ENCODE measurements at places on chromosomes 1 and 21.

GRCh38 chr1:111211921-111212320, 11.5 kb upstream of the DENND2D start:
- DNase-seq = no peak

GRCh38 chr21:22575165-22575584, 1577.0 kb downstream of the NCAM2 start:
- no peak for DNase-seq

DNA sequence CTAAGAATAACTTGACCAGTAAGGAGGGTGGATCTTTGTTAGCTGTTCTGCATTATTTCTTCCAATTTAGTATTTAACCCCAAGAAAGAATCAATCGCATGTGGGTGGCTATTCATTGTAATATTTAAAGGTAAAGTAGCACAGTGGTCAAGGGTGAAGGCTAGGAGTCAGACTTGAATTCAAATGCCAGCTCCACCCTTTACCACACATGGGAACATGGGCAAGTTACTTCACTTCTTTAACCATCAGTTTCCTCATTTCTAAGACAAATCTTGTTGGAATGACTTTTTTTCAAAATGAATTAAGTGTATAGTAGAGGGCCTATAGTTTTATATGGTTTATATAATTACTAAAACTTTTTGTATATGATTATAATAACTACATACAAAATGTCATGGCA, 71.3 kb upstream of the S1PR1 start:
- no peak for DNase-seq

DNA sequence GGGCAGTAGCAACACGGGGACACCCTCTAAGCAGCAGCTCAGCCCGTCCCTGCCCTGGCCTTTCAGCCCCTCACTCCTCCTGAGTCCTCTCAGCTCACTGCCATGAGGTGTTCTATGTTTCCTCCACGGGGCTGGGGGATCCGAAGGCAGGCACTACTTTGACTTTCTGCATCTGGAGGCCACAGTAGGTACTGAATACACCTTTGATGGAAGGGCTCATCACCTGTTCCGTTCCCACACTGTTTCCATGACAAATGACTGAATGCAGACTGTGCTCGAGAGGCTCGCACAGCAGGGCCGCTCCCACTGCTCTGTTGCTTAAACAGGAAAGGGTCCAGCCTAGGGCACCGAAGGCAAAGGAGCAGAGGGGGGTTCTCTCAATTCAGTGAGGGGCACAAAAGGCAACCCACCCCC, 77.6 kb upstream of the DNAH14 start:
- DNase-seq = no peak

- DNase-seq = no peak
Observed at GRCh38 chr1:174913225-174913903, 86.4 kb upstream of the CACYBP start.

GRCh38 chr1:61250933-61251332, 168.6 kb downstream of the NFIA start:
- no peak for DNase-seq

DNA sequence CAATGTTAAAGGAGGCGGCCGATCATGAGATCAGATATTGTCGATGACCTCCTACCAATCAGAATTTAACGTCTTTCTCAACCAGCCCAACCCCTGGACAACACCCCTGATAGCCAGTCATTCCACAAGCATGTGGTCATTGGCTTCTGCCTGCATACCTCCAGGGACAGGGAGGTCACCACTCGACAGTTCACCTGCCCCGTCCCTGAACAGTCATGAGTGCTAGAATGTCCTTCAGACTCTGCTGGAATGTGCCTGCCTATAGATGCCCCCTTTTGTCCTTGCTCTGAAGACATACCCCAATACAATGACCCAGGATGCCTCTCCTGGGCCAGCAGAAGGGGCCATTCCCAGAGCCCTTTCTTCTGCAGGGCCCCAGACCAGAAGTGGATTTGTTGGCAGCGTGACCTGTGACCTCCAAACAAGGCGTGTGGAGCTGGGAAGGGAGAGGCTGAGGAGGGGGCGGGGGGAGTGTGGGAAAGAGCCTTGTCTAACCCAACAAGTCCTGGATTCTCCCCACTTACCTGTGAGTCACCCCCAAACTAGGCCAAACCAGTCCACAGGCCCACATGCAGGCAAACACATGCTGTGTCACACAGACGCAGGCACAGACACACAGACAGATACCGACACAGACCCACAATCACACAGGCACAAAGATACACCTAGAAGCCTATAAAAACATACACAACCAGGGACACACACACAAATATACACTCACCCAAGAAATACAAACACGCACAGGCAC, 2.2 kb downstream of the CRYBG2 start:
- no peak for DNase-seq

GRCh38 chr21:26776310-26777021, 68.7 kb downstream of the ADAMTS1 start:
- DNase-seq = peak; percentile 80

DNA sequence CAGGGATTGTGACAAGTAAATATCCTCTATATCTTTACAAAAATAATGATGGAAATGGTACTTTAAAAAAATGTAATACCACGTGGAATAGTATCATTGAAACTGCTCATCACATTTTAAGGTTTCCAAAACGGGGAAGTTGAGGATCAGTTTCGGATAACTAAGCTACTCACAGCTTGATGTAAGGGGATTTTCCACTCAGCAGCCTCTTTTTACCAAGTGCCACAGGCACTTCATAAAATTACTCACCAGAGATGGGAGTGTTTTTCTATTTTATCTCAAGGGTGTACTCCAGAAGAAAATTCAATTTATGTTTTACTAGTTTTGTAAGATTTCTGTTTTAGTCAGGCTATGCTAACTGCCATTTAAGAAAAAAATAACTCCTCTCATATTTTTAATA, 91.7 kb downstream of the TPR start:
- DNase-seq = no peak

DNA sequence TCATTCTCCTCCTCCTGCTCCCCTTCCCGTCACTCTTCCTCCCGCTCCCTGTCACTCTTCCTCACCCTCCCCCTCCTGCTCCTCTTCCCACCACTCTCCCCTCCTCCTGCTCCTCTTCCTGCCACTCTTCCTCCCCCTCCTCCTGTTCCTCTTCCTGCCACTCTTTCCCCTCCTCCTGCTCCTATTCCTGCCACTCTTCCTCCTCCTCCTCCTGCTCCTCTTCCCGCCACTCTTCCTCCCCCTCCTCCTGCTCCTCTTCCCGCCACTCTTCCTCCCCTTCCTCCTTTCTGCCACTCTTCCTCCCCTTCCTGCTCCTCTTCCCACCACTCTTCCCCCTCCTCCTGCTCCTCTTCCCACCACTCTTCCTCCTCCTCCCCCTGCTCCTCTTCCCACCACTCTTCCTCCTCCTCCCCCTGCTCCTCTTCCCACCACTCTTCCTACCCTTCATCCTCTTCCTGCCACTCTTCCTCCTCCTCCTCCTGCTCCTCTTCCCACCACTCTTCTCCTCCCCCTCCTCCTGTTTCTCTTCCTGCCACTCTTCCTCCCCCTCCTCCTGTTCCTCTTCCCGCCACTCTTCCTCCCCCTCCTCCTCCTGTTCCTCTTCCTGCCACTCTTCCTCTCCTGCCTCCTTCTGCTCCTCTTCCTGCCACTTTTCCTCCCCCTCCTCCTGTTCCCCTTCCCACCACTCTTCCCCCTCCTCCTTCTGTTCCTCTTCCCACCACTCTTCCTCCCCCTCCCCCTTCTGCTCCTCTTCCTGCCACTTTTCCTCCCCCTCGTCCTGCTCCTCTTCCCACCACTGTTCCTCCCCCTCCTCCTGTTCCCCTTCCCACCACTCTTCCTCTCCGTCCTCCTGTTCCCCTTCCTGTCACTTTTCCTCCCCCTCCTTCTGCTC, 28.7 kb upstream of the ARTN start:
- no peak for DNase-seq

- DNase-seq = peak; percentile 49
Observed at GRCh38 chr1:227934476-227935313, 13.0 kb downstream of the WNT9A start.

GRCh38 chr1:21184276-21184675, 7.6 kb upstream of the EIF4G3 start:
- DNase-seq = no peak

DNA sequence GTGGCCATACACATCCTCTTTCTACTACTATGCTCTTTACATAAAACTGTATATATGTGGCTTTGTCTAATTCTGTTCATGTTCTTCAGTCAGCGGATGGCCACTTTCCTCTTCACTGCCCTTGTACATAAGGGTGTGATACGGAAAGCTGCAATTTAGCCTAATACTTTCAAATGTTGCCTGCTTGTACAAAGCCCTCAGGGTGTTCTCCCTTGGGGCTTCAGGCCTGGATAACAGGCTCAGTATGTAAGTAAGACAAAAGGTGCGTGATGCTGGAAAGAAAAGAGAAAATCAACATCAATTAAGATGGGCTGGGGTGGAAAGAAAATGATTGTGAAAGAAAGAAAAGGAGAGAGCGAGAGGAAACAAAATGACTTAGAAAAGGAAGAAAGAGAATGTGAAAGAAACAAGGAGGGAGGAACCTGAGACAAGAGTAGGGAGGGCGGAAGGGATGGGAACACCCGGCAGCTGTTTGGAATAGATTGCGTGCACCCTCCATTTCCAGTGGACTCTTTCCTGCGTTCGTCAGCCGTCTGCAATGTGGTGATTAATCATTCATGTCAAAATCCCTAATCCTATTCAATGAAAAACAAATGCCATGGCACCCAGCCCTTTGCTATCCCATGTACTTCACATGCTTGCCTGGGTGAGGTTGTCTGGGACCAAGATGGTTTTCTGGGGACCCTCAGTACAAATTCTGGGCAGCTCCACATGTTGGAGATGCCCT, 553.6 kb downstream of the NUF2 start:
- peak; percentile 71 for DNase-seq

DNA sequence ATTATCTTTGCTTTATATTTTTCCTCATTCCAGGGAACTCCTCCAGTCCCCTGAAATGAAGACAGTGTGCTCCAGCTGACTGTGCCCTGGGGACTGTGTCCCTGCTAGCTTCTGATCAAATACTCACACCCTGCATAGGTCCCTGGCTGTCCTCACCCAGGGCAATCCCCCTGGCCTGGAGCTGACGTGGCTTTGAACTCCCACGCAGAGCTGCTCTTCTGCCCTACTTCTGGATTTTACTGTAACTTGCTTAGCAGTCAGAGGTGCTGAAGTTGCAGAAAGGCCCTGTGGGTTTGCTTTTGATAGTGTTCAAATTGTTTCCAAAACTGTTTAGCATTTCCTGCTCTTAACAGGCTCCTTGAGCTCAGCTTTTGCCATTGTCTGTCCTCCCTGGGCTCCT, 186.5 kb downstream of the FASLG start:
- DNase-seq = peak; percentile 65

DNA sequence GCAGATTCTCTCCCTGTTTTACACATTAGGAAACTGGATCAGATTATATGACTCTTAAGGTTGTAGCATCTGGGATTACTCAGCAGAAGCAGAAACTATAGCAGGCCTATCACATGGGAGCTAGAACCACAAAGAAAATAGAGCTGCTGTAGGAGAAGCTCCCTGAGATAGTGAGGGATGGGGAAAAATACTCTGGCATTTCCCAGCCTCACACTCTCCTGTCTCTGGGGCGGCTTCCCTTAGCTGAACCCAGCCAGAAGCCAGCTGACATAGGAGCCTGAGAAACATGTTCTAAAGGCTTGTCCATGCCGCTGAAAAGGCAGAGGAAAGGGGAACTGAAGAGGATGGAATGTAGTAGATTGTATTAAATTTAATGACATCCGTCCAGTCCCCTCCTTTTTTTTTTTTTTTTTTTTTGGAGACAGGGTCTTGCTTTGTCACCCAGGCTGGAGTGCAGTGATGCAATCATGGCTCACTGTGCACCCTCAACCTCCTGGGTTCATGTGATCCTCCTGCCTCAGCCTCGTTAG, 76.8 kb upstream of the DNAJC6 start:
- no peak for DNase-seq

GRCh38 chr1:20403423-20404145, 82.4 kb downstream of the CAMK2N1 start:
- no peak for DNase-seq

DNA sequence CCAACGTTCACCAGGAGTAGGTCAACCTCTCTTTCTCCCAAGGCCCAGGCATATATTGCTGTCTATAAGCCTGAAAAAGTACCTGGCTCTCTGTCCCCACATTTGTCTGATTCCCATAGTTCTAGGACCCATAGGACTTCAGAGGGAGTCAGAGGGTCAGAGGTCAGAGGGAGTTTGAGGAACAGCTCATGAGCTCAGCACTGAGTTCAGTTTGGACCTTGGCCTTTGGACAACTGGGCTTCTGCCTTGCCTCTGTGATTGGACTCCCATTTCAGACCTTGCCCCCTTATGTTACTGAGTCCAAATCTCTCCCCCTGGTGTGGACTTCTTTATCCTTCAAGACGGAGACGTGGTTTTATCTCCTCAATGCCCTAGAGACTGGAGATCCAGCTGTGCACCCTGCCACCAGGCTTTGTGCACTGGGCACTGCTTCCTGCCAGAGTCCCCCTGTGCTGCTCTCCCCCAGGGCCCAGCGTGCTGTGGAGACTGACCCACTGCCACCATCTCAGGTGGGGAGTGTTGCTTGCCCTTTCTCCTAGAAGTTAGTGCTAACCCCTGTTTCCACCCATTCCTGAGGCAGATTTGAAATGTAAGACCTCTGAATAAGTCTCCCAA, 3.2 kb downstream of the CTSE start:
- DNase-seq = no peak

DNA sequence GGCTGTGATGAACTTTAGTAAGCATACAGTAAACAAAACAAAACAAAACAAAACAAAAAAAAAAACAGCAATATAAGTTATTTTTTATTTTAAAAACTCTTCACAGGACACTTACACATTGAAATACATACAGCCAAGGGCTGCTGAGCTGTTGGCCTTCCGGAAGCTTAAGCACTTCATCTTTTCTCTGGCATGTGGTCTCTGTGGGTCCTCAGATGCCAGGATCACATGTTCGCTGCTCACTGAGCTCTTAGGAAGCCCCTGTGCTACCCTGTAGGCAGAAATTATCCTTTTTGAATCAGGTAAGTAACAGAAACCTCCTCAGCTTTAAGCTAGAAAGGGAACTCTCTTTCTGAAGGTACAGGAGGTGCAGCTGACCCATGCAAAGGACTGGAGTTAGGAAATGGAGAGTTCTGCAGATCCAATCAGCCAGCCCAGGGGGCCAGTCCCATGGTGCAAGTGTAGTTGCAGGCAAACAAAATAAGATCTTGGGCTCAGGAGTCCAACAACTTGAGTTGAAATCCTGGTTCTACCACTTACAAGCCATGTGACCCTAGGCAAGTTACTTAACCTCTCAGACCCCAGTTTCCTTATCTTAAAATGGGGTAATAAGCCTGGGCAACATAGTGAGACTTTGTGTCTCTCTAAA, 22.4 kb upstream of the MED18 start:
- no peak for DNase-seq

GRCh38 chr1:177732178-177732577, 237.7 kb downstream of the SEC16B start:
- DNase-seq = no peak

All from fibroblast of villous mesenchyme (primary cell).